T-helper 17 cell (primary cell): ENCODE measurements at places on chromosomes 1 and 21.

GRCh38 chr1:59504276-59504675, 207.4 kb downstream of the FGGY start:
- DNase-seq = no peak

GRCh38 chr1:179334440-179334839, 31.3 kb upstream of the AXDND1 start:
- no peak for DNase-seq

- DNase-seq = no peak
Measured at GRCh38 chr1:5976726-5977493, 15.3 kb downstream of the NPHP4 start.

- no peak for DNase-seq
Measured at GRCh38 chr21:41843584-41843983, 35.6 kb downstream of the PRDM15 start.

DNA sequence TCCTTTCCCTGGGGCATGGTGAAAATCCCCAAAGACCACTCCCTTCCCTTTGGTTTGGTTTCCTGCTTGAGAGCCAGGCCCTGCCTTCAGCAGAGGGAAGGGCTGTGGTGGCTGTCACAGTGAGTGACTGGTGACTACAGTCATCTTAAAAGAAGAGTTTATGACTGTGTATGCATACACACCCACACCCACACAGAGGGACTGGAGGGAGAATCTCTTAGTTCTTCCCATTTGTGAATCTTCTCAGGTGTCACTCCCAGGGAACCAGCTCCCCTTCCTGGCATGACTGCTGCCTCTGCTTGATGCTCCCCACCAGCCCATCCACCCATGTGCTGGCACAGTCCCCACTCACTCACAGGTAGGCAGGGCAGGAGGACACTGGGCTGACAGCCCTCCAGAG, 3.9 kb upstream of the KCNA2 start:
- DNase-seq = no peak

GRCh38 chr1:94783342-94784189, 36.6 kb upstream of the SLC44A3 start:
- no peak for DNase-seq

DNA sequence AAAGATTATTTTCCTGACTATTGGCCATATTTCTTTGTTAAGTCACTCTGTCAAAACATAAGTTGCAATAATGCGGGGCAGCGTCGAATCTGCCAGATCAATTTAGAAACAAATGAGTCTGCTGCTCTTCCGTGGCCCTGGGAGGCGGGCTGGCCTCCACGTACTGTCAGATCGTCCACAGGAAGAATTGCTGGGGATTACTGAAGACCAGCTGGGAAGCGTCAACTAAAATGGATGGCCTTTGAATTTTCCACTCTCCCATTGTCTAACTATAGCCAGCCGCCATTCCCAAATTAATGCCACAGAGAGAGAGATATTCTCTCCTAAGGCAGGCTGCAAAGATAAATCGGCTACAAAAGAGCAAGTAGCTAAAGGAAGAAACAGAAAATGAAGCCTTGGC, 560.2 kb downstream of the SMYD3 start:
- no peak for DNase-seq

DNA sequence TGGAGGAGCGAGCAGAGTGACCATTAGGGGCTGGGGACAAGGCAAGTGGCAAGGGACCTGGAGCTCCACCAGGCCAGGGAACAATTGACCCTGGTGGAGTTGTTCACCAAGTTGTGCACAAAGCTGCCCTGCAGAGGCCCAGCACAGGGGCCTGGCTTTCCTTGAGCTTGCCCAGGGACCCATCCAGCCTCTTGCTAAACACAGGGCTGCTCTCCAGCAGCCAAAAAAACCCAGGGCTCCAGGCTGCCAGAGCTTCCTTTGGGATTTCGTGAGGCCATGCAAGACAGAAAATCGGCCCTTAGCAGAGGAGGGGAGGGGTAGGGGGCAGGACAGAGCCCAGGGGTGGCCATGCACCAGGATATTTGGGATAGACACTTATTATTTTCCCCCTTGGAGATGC, 32.6 kb downstream of the LRP8 start:
- DNase-seq = no peak

GRCh38 chr1:77948841-77949424, 29.9 kb downstream of the FUBP1 start:
- DNase-seq = no peak

- DNase-seq = no peak
Measured at GRCh38 chr1:155123801-155124200, 3.9 kb upstream of the EFNA1 start.

DNA sequence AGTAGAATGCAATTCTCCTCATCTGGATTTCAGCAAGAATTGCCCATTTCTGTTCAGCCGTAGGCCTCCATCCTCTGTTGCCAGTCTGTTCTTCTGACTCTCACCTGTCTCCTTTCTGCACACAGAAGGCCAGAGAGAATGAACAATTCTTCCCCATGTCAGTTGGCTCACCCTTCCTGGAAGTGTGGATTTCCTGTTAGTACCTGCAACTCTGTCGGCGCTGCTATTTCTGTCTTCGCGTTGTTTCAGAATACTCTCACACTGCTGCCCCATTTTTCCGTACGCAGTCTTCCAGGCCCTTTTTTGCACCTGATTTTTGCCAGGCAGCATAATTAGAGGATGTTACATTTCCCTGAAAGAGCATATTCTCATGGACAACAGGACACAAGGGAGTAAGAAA, 200.7 kb downstream of the FGGY start:
- DNase-seq = no peak

- DNase-seq = no peak
Measured at GRCh38 chr21:44929799-44930542, 9.3 kb upstream of the ITGB2 start.

DNA sequence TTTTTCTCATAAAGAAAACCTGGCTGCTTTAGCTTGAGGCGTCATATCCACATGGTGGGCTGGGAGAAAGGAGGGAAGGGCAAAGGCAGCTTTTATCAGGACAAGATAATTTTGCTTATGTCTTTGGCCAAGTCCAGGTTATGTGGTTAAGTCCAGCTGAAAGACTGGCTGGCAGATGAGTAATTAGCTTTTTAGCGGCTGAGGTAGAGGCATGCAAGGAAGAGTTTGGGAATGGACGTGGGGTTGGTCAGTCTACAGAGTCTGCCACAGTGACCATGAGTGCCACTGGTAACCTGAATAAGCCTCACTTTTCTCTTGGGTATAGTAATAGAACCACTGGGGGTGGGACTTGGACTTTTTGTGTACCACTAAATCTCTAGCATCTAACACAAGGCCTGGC, 39.8 kb downstream of the NEK7 start:
- DNase-seq = no peak

GRCh38 chr1:66140072-66140471, 347.4 kb downstream of the PDE4B start:
- no peak for DNase-seq

- DNase-seq = no peak
Measured at GRCh38 chr1:196155586-196155985, 452.7 kb downstream of the KCNT2 start.

- no peak for DNase-seq
Measured at GRCh38 chr1:162285149-162285561, 91.5 kb downstream of the SPATA46 start.

- DNase-seq = no peak
Measured at GRCh38 chr1:204142032-204142974, 9.5 kb downstream of the ETNK2 start.

DNA sequence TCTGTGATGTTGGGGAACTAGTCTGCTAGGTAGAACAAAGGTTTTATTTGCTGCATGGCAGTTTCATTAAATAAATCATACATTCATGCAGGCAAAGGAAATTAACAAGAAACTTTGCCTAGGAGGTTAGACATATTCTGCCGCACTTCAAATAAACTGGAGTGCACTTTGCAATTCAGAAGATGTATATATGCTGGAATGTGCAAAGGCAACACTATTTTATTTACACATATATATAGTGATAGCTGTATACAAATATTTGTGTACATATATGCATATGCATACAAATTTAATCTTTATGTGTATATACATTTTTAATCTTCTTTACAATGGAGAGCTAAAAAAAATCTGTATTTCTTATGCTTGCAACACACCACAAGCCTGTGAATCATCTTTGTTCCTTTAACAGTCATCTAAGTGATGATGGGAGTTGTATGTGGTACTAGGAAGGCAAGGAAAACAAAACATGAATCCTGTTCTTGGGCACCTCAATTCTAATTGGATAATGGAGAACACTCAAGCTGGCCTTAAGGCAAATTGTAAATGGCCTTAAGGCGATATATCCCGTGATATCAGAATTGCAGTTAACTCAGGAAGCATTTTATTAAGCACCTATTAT, 605.8 kb upstream of the CAMK1G start:
- no peak for DNase-seq

GRCh38 chr1:25815208-25816111, 4.3 kb upstream of the MTFR1L start:
- DNase-seq = no peak
